ENCODE measurements at places on chromosomes 12 and 14.

- DNase-seq, result no peak
These were observed 198.0 kb downstream of the CACNA1C start for GRCh38 chr12:2250797-2251196.

- no peak for DNase-seq
These were observed 786.8 kb upstream of the FBXO33 start for GRCh38 chr14:40219032-40219431.

- no peak for DNase-seq
These were observed 544.1 kb downstream of the KCNH5 start for GRCh38 chr14:62501021-62501750.

DNA sequence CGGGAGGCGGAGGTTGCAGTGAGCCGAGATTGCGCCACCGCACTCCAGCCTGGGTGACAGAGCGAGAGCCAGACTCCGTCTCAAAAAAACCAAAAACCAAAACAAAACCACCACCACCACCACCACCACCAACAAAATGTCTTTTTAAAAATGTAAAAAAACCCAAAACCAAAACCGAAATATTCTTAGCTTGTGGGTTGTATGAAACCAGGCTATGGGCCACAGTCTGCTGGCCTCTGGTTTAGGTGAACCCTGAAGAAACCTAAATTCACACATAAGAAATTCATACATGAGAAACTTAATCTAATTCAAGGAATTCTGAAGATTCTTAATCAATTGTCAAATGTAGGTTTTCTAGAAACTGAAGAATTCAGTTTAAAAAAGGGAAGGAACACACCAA lies 37.6 kb downstream of the INSM2 start:
- DNase-seq, result no peak

DNA sequence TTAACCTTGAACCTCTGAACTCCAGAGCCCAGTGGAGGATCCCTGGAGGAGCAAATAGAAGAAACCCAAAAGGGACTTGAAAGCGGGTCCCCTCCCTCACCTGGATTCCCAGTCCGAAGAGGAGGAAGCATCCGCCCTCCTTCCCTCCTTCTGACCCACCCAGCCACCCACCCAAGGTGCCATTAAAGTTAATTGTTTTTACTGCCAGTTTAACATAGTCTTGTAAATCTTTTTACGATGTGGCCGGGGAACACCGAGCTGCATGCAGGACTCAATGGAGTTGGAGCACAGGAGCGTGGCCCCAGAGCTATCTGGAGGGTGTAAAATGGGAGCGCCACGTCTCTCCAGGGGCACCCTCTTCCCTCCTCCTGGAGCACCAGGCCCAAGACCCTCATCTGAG lies 49.9 kb upstream of the TBX3 start:
- DNase-seq, result no peak

DNA sequence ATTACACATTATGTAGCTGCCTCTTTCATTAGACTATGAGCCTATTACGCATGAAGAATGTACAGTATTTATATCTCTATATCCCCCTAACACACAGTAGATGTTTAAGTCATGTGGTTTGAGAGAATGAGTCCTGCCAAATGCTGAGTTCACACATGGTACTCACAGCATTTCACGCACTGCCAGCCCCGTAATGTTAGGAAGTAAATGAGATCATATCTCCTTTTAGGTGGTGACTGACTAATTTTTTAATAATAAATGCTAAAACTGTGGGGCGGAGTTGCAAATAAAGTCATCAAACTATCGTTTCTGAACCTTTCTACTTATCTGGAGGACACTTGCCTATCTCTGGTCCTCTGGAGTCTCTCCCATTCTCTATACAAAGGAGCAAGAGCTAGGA lies 343.8 kb downstream of the ADAMTS20 start:
- DNase-seq, result no peak

DNA sequence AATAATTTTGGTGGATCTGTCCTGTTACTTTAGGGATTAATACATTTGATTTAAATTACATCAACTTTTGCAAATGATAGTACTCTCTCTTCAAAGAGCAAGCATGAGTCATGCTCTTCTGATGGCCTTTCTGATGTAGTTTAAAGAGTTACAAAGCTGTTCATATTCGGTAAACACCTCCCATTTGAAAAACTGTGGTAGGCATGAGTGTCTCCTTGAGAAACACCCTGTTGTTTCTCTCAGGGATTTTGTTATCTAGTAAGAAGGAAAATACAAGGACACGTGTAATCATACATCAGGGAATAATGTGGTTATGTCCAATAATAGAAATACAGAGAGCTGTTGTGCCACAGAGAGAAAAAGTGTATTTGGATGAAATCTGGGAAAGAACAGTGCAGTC lies 53.3 kb upstream of the E2F7 start:
- DNase-seq, result no peak

GRCh38 chr12:47190271-47190750 lies 110.6 kb upstream of the AMIGO2 start:
- DNase-seq, result no peak

DNA sequence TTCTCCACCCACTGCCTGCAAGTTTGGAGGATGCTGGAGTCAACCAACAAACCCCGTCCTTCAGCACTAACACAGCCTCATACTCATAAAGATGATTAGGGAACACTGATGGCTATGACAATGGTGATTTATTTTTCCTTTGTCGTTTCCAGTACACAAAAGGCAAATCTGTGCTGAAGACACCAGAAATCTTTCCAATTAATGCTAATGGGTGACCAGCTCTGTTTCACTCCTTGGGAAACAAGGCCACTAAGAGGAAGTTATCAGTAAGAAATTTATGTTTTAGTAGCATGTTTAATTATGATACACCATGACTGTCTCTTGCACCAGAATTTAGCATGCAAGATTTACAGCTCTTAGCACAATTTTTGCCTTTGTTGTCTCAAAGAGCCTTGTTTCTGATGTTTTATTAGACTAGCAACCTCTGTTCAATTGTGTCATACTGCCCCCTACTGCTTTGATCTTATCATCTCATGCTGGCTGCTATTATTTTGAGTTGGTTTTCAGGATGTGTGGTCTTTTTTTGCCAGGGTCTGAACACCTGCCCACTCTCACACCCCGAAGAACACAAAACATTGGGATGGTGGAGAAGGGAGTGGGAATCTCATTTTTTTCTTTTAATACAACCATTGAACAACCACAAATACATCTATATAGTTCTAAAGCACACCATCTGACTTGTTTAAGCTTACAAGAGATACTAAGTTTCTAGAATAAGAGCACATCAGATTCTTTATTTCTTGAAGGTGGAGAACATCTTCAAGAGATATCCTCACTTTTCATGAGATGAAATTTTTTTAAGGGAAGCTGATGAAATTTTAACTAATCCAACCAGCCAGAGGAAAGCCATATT lies 160.9 kb downstream of the SPTSSA start:
- no peak for DNase-seq

DNA sequence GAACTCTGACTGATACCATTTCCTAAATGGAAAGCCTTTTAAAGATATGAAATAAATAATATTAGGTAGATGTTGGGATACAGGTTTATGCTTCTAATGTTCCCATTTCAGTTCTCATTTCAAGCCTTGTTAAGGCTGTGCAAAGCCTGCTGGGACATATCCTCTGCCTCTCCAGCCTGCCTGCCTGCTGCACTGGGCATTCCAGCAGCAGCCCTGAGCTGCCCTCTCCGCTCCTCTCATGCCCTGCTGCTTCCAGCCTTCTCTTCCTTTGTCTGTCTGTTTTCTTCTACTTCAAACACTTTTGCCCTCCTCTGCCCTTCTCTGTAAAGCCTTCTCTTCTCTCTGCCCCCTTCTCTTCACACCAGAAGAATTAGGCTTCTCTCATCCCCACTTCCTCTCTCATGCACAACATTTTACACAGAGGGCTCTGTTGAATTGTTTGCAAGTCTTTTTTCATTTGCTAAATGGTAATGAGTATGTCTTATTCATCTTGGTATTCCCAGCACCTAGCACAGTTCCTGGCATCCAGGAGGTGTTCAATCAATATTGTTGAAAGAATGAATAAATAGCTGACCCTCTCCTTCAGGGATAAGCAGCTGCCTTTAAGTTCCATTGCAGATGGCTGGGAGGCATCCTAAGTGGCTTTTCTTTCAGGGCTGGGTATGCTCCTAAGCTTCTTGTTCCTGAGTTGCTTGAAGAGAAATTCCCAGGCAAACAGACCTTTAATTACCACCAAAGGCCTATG lies 292.3 kb downstream of the TMEM117 start:
- DNase-seq, result no peak
